ENCODE measurements at places on chromosomes 4 and X.
A peak's percentile ranks its signal among the peaks of the same experiment; 100 is the strongest.

GRCh38 chr4:87262886-87263285, 42.5 kb upstream of the KLHL8 start:
- DNase-seq, result no peak

- DNase-seq, result peak; percentile 14
These were observed 26.0 kb downstream of the KIT start for GRCh38 chr4:54683616-54684346.

GRCh38 chrX:142804085-142804484, 221.6 kb upstream of the SPANXN4 start:
- DNase-seq, result no peak

DNA sequence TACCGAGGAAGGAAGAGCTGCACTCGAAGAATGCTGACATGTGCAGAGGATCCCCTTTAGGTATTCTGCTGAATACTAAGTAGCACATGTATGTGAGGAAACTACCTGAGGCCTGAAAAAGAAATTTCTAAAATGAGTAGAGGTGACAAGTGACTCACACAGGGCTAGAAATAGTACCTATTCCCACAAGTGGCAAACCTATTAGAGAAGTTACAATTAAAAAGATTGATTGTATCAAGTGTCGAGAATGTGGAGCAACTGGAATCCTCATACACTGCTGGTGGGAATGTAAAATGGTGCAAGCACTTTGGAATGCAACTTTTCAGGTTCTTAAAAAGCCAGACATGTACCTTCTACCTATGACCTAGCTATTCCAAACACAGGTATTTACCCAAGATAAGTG, 47.4 kb downstream of the CCSER1 start:
- DNase-seq, result no peak

GRCh38 chr4:184896868-184897715, 71.3 kb upstream of the ACSL1 start:
- no peak for DNase-seq

- no peak for DNase-seq
These were observed 7.7 kb upstream of the UGT2B10 start for GRCh38 chr4:68808060-68808459.

- no peak for DNase-seq
These were observed 84.8 kb downstream of the PAK3 start for GRCh38 chrX:111180750-111181240.

All from astrocyte of the spinal cord (primary cell).